ENCODE measurements at places on chromosomes 3 and 15.

- H3K4me3 ChIP-seq, result no peak overlapping the region
- H3K36me3 ChIP-seq, result peaks cover 4% of the 10 kb centered on the region
- no peaks in the 10 kb centered on the region for H3K27me3 ChIP-seq
- H3K27ac ChIP-seq, result no peak overlapping the region
- H3K4me1 ChIP-seq, result no peaks in the 10 kb centered on the region
Measured at GRCh38 chr15:67184208-67184925, 70.1 kb downstream of the AAGAB start.

GRCh38 chr3:32459450-32459849 is 43.2 kb downstream of the CMTM6 start:
- no peak overlapping the region for H3K4me3 ChIP-seq
- H3K4me1 ChIP-seq, result peaks cover 36% of the 10 kb centered on the region
- H3K27ac ChIP-seq, result no peak overlapping the region

- H3K27ac ChIP-seq, result no peak overlapping the region
- peaks cover 37% of the 10 kb centered on the region for H3K4me1 ChIP-seq
- no peak for DNase-seq
- H3K4me3 ChIP-seq, result no peak overlapping the region
Measured at GRCh38 chr3:28646435-28646834, 297.8 kb upstream of the AZI2 start.

- H3K27me3 ChIP-seq, result peaks cover 6% of the 10 kb centered on the region
- no peak overlapping the region for H3K27ac ChIP-seq
- no peak overlapping the region for H3K4me3 ChIP-seq
- H3K4me1 ChIP-seq, result peaks cover 13% of the 10 kb centered on the region
- no peak for DNase-seq
Measured at GRCh38 chr15:31814082-31814481, 216.2 kb upstream of the CHRNA7 start.

GRCh38 chr3:57500506-57500905 is 43.6 kb downstream of the DNAH12 start:
- no peak for DNase-seq
- H3K4me3 ChIP-seq, result no peak overlapping the region
- H3K27ac ChIP-seq, result no peak overlapping the region

GRCh38 chr3:17162116-17162515 is 277.4 kb downstream of the PLCL2 start:
- peaks cover 1% of the 10 kb centered on the region for H3K27me3 ChIP-seq
- H3K36me3 ChIP-seq, result peaks cover 5% of the 10 kb centered on the region
- peaks cover 10% of the 10 kb centered on the region for H3K4me1 ChIP-seq
- no peak for DNase-seq
- no peak overlapping the region for H3K4me3 ChIP-seq

DNA sequence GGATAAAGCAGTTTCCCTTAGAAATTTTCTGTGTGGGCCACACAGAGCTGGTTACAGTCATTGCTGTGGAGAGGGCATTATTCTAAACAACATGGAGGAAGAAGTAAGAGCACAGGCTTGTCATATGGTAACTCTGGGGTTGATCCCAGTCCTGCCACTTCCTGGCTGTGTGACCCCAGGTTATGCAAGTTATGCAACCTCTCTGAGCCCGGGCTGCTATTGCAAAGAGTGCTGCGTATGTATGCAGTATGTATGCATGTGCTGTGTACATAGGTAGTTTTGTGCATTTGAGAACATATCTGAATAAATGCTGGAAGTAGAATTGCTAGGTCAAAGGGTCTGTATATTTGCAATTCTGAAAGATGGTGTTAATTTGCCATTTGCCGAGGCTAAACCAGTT is 9.2 kb downstream of the SPSB4 start:
- H3K27ac ChIP-seq, result no peak overlapping the region
- no peak overlapping the region for H3K4me3 ChIP-seq
- peaks cover 19% of the 10 kb centered on the region for H3K27me3 ChIP-seq
- no peak for DNase-seq

DNA sequence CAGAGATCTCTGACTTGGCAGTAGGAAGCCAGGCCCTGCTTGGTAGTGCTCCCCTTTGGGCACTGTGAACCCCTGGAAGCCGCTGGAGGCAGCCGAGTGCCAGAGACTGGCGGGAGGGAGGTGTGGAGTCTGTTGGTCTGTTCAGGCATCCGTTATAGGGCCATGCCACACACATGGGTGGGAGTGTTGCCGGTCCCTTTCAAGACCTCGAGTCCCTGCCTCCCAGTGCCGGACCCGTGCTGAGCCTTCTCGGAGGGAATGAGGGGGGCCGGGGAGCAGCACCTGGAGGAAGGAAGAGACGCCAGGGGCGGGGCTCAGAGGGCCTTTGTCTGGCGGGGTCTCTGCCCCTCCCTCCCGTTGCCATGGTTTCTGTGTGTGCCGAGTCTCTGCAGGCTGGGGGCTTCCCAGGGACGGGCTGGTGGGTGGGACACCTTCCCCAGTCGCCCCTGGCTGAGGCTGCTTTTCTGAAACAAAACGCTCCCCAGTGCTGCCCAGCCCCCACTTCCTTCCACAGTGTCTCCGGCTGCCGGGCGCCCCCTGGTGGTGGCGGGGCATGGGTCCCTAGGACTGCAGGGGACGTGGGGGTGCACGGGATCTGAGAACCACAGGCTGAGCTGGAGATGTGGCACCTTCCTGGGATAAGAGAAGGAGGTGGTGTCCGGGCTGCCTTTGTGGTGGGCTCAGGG is 10.0 kb downstream of the GNAI2 start:
- peak overlapping the region; percentile 62 for H3K4me3 ChIP-seq
- H3K4me1 ChIP-seq, result peaks cover 44% of the 10 kb centered on the region
- peak; percentile 96 for DNase-seq

Data from glutamatergic neuron (in vitro differentiated cells).